ENCODE measurements at places on chromosomes 12 and 14.

DNA sequence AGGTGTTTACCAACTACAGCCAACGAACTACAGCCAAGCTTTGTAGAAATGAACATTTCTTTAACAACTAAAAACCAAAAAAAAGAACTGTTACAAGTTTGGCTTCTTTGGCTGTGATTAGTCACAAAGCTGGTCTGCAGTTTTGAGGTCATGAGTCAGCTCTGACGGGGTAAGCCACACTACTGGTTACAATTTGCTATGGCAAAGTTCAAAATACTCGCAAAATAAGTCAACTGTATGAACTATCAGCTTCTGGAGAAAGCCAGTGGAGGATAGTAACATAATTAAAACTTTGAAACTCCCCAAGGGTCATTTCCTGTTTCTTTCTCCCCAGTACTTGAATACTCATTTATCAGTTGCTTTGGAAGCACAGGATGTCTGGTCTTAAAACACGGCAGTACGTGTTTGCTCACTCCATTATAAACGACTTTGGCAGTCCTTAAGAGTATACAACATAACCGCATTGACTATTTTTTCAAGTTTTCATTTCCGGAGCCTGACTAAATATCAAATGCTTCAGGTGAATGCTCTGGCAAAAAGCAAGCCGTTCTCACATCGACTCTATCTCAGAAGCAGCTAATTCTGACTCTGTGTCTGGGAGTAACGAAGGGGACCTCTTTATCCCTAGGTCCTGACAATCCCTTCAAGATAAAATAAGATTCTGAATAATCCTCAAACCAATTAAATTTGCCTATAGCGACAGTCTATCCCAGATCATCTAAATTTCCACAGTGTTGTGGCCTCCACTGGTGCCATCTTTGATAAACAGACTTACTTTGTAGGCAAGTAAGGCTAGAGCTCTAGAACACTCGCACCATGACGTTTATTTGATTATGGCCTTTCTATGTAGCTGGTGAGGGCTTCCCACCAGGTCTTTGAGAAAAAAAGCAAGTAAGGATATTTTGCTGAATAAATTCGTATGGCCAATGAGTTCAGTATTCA, 10.6 kb downstream of the PHLDA1 start:
- peak; percentile 19 for DNase-seq

- DNase-seq: no peak
Observed at GRCh38 chr14:71856199-71856919, 75.9 kb upstream of the RGS6 start.

DNA sequence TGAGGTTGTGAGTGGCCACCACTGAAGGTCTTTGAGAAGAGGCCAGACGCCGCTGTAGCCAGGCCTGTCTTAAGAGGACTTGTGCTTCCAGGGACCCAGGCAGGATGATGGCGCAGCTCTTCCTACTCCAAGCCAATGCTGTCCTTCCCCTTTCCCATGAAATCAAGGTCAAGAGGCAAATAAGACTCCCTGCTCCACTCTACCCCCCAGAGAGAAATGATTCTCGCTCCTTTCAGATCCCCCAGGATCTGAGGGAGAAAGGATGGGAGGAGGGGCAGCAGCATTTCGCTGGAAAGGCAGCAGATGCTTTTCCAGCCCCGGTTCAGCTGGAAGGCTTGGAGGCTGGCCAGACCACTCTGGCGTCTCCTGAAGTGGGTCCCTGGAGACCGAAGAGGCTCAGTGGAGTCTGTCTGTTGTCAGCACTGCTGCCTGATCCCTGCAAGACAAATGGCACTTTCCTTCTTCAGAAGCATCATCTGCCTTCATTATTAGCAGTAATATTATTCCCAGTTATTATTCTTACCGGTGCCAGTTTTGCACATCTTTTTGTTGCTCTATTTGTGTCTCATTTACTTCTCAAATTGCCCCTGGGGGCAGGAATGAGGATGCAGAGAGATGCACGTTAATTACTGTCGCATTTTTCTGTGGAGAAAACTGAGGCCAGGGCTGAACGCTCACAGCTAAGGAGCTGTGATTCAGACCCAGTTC, 51.4 kb downstream of the C14orf132 start:
- DNase-seq: no peak

DNA sequence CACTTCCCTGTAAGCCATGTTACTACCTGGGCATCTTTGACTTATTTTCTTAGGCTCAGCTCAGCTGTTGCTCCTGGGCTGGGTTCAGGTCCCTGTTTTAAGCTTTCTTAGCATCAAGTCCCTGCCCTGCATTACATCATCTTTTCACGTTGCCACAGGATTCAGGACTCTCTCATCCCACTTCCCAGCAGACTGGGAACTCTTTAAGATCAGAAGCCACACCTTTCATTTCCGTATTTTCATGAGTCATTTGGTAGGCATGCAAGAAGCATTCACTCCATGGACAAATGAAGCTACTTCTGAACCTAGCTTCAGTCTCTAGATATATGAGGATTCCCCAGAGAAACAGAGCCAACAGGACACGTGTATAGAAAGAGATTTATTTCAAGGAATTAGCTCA, 726.8 kb downstream of the VRK1 start:
- DNase-seq: no peak

GRCh38 chr12:15858353-15858752, 23.8 kb upstream of the STRAP start:
- no peak for DNase-seq

- no peak for DNase-seq
Observed at GRCh38 chr12:104223712-104224111, 8.1 kb downstream of the TXNRD1 start.

- peak; percentile 74 for DNase-seq
Observed at GRCh38 chr12:47797441-47797840, 22.3 kb downstream of the HDAC7 start.

DNA sequence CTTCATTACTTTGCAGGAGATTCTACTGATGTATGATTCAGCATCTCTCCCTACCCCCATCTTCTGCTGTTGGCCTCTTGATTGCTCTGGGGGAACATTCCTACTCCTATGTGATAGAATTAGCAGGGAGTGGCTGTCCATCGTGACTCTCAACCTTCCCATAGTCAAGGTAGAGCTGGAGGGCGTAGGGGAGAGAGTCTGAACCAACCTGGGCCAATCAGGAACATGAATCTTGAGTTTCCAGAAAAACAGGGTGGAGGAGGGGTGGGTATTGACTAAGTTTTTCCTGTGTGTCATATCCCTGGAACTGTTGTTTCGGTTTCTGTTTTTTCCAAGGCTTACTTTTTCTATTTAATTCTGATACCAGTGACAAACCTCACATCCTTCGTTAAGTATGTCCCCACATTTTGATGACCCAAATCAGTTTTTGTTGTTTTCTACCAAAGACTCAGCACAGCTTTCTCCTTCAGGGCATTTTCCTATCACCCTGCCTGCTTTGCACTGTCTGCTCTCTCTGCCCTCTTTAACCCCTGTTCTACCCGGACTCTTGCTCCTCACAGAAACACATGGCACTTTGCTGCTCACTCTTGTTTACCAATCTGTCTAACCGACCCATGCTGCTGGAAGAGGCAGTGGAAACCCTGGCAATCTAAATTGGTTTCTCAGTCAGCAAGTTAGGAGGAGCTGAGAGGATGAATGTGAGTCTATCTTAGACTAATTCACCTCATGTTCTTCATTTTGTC, 1428.3 kb downstream of the AACS start:
- DNase-seq: no peak

- no peak for DNase-seq
Observed at GRCh38 chr14:103882503-103883262, 35.3 kb upstream of the PPP1R13B start.

- no peak for DNase-seq
Observed at GRCh38 chr14:73775339-73776193, 61.4 kb upstream of the PNMA1 start.

GRCh38 chr12:100553936-100554335, 19.5 kb upstream of the GAS2L3 start:
- no peak for DNase-seq

DNA sequence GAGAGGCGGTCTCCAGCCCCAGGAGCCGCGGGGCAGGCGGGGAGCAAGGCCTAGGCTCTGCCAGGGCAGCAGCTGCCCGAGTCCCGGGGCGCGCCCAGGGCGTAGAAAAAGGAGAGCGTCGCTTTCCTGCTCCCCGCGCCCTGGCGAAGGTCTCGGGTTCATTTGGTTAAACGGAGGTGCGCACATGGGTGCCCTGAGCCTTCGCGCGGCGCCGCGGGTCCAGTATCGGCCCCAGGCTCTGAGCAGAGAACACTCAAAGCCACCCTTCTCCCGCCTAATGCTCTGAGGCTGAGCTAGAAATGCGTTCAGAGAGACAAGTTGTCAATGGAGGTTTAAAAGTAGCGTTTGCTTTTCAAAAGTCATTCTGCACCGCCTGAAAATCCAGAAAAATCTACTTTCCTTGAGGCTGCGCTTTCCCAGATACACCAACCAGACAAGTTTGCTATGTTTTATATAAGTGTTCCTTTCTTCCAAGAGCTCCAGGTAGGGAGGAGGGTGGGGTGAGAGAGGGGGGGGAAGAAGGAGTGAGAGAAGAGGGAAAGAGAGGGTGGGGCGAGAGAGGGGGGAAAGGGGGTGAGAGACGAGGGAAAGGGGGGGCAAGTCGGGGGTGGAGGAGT, 1.5 kb downstream of the TMEM132C start:
- no peak for DNase-seq

DNA sequence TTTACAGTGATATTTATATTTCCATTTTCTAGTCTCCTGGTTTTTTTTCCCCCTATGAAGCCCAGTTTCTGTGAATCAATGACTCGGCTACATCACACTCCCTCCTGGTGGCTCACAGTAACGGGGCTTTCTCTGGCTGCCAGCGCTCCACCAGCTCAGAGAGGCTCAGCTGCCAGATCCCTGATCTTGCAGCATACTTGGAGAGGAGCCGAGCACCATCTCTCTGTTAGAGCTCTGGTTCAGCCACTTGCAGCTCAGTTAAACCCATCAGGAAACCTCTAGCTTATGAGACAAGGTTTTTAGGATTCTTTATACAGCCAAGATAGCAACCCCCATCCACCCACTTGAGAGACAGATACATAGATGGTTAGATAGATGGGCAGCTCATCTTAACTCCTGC, 74.6 kb downstream of the CIT start:
- DNase-seq: no peak

DNA sequence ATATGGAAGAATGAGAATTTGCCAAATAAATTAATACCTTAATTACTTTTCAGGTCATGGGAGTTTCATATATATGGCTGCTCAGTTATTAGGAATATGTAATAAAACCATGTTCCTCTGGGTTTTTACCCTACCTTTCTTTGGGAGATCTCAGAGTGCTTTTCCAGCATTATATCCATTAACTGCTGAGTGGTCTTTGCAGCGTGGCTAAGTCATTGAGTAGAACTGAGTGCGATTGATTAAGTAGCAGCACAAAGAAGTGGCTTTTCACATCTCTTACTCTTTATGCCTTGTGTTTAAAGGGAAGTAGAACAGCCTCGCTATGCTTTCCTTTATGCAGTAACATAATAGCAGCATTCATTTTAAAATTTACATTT, 340.1 kb downstream of the SNAPC1 start:
- DNase-seq: no peak

- DNase-seq: no peak
Observed at GRCh38 chr12:29510591-29511185, 13.2 kb upstream of the OVCH1 start.

DNA sequence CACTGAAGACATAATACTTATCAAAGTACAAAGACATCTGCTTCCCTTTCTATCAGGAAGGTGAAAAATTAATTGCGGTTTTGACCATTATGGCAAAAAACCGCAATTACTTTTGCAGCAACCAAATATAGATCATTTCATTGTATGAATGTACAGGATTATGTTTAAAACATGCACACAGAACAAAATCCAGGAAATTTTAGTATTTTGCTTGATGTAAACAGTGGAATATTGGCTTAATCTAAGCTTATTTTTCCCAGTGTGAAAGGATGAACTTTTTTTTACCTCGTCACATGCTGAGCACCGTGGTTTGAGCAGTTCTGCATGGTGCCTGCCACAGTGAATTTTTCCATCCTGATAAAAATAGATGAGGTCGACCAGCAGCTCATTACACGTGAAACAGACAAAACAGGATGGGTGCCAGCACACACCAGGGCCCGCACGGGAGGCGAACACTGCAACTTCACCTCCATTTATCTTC, 121.2 kb downstream of the PRICKLE1 start:
- no peak for DNase-seq

DNA sequence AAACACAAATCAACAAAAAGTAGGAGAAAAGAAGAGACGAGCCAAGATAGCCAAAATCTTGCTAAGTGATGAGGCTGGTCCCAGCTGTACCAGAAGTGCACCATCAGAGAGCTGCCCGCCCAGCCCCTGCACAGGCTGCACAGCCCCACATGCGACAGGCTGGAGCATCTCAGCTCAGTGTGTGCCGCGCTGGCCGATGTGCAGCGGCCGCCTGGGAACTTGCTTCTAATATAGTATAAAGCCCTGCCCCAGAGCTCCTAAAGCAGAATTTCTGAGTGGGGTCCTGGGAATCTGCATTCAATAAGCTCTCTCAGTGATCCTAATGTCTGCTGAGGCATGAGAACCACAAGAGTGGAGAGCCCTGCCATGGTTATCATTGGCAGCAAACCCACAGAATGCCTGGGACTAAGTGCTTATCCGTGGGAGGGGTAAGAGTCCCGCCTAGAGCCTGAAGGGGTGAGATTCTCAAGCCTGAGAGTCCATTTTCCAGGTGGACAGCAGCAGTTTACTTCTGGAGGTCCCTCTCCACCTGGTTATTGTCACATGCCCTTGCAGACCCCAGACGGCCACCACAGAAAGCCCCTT, 171.6 kb downstream of the DPF3 start:
- no peak for DNase-seq

- no peak for DNase-seq
Observed at GRCh38 chr14:31529053-31529452, 32.2 kb upstream of the NUBPL start.

- no peak for DNase-seq
Observed at GRCh38 chr14:86299994-86300393, 770.0 kb downstream of the FLRT2 start.

DNA sequence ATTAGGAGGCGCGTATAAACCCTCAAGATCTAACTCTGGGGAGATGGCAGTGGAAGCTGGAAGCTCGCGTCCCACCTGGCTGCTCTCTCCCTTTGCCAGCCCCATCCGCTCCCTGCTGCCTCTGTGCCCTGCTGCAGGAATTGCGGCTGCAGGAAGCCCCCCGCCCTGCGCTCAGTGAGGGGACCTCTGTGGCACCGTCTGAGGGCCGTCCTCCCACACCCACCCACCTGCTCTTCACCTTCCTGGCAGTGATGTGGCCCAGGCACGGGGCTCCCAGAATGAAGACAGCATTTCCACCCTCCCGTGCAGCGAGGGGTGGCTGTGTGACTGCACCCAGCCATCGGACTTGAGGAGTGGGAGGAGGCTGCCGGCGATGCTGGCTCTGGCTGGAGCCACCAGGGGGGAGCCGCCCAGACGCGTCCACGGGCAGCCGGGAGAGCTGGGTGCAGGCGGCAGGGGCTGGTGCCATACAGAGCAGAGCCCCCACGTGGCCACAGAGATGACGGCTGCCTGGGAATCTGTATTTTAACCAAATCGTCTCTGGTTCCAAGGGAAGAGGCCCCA, 28.3 kb upstream of the GALNT9 start:
- DNase-seq: no peak

GRCh38 chr12:47736877-47737676, 11.8 kb upstream of the ENDOU start:
- DNase-seq: no peak

Data from GM10248 (cell line).